Activated B cell treated with CpG ODN at 0.5 μM for 24 hours (primary cell): ENCODE measurements at places on chromosomes 12 and 14. TPM values are rescaled to one million over a fixed set of nuclear protein-coding genes. Genes with fewer than 3 reads are reported as not detected.
A peak's percentile ranks its signal among the peaks of the same experiment; 100 is the strongest.

- H3K4me3 ChIP-seq, result no peak overlapping the region
- peak overlapping the region; percentile 98 for H3K27ac ChIP-seq
- H3K36me3 ChIP-seq, result no peaks in the 10 kb centered on the region
- peaks cover 69% of the 10 kb centered on the region for H3K4me1 ChIP-seq
- no peak for DNase-seq
- no peaks in the 10 kb centered on the region for H3K27me3 ChIP-seq
These were observed 43.2 kb upstream of the FBRSL1 start for GRCh38 chr12:132446633-132447326.

Gene TEX52
- total RNA-seq, result not detected in 2 replicates

GRCh38 chr12:48767521-48767920 is 21.4 kb downstream of the ADCY6 start:
- H3K4me3 ChIP-seq, result no peak overlapping the region
- H3K27me3 ChIP-seq, result peaks cover 10% of the 10 kb centered on the region
- no peak overlapping the region for H3K27ac ChIP-seq

DNA sequence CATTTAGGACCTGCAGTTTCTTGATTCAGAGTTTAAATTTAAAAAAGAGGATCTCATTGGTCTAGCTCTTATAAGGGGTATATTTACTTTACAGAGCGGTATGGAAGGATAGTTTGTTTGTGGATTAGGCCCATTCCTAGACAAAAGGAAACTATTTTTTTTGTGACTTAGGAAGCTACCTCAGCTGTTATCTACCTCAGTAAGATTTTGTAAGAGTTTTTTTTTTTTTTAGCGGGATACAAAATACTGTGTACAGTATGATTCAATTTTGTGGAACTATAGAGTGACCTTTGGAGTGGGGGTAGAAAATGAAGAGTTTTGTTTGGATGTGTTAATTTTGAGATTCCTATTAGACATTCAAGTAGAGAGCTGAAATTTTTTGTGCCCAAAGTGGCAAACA is 104.6 kb upstream of the ATF1 start:
- no peak overlapping the region for H3K4me3 ChIP-seq
- no peak for DNase-seq
- no peak overlapping the region for H3K27ac ChIP-seq
- no peaks in the 10 kb centered on the region for H3K27me3 ChIP-seq

Gene CCDC92
- 21.5 and 23.7 TPM in 2 replicates for total RNA-seq

GRCh38 chr12:21296348-21296747 is 38.4 kb downstream of the SLCO1A2 start:
- no peaks in the 10 kb centered on the region for H3K36me3 ChIP-seq
- no peak overlapping the region for H3K27ac ChIP-seq
- no peak overlapping the region for H3K4me3 ChIP-seq
- no peak for DNase-seq
- H3K27me3 ChIP-seq, result no peaks in the 10 kb centered on the region

- no peak overlapping the region for H3K27ac ChIP-seq
- DNase-seq, result no peak
- H3K4me1 ChIP-seq, result no peaks in the 10 kb centered on the region
- peaks cover 6% of the 10 kb centered on the region for H3K27me3 ChIP-seq
- H3K36me3 ChIP-seq, result no peaks in the 10 kb centered on the region
These were observed 32.8 kb downstream of the CCER1 start for GRCh38 chr12:90922145-90922627.

GRCh38 chr12:52829986-52830770 is 3.9 kb downstream of the KRT79 start:
- no peaks in the 10 kb centered on the region for H3K36me3 ChIP-seq
- peaks cover 7% of the 10 kb centered on the region for H3K27me3 ChIP-seq
- H3K27ac ChIP-seq, result no peak overlapping the region

DNA sequence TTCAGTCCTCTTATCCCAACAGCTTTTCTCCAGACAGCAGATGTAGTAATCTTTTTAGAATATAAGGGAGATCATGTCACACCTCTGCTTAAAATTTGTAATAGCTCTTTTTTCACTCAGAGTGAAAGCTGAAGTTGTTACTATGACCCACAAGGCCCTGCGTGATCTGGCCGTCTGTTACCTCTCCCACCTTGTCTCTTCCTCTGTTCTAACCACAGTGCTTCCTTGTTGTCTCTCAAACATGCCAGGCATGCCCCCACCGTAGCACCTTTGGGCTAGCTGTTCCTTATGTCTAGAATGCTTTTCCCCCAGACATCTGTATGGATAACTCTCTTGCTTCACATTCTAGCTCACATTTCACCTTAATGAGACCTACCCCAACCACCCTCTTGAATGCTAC is 6.5 kb downstream of the NECAP1 start:
- H3K27me3 ChIP-seq, result no peaks in the 10 kb centered on the region
- H3K4me1 ChIP-seq, result peaks cover 34% of the 10 kb centered on the region
- H3K4me3 ChIP-seq, result peak overlapping the region; percentile 56
- DNase-seq, result no peak
- H3K27ac ChIP-seq, result peak overlapping the region; percentile 80

- no peaks in the 10 kb centered on the region for H3K27me3 ChIP-seq
- H3K27ac ChIP-seq, result no peak overlapping the region
- no peak overlapping the region for H3K4me3 ChIP-seq
These were observed 125.3 kb upstream of the NPAS3 start for GRCh38 chr14:32813401-32813800.
